OCI-LY7 (cell line): ENCODE measurements at places on chromosomes 11 and 22.

DNA sequence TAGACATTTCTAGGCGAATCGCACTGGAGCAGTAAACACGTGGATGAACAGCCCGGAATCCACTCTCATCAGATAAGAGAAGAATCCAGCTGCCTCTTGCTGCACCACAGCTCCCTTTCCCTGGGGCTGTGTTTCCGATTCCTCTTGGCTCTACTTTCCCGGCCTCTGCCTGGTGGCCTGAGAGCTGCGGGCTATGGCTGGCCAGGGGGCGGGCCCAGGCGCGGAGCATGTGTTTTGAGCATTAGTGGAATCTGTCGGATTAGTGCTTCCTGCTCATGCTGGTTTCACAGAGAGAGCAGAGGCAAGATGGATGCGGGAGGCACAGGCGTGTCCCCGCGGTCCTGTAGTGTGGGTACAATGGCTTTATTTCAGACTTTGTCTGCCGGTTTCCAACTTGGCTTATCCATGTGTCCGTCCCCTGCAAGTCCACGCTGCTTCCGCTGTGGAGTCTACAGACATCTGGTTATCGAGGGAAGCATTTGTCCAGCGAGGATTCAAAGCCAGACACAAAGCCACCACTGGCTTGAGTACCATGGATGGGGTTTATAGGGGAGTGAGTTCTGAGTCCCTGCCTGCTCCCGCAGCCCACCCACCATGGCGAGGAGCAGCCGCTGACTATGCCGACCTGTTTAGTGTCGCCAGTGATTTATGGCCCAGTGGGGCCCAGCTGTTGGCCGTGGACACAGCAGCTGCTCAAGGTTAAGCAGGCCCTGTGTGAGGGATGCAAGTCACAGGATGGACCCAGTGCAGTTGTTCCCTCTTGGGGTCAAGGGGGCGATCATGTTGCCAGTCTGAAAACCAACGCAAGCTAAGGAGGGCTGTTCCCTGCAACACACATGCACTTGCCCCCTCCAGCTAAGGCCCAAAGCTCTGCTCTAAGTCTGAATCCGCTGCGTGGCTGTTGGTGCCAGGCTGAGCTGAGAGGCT lies 43.3 kb upstream of the EP300 start:
- no peak for DNase-seq

DNA sequence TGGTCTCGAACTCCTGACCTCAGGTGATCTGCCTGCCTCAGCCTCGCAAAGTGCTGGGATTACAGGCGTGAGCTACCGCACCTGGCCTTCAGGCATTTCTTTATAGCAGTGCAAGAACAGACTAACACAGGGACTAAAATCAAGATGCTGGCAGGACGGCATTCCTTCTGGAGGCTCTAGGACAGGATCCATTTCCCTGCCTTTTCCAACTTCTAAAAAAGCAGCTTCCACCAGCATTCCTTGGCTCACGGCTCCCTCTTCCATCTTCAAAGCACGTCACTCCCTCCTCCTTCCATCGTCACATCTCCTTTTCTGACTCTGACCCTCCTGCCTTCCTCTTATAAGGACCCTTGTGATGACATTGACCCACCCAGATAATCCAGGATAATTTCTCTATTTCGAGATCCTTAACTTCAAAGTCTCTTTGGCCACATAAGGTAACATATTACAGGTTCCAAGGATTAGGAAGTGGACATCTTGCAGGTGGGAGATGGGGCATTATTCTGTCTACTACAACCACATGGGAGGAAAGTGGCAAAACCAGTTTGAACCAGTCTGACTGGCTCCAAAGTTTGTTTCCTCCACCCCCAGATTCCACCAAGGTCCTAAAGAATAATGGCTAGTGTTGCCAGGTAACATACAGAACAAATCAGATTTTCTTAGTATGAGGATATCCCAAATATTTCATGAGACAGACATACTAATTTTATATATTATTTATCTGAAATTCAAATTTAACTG lies 172.5 kb downstream of the MN1 start:
- no peak for DNase-seq

- no peak for DNase-seq
Measured at GRCh38 chr22:39381009-39381755, 18.4 kb upstream of the TAB1 start.

DNA sequence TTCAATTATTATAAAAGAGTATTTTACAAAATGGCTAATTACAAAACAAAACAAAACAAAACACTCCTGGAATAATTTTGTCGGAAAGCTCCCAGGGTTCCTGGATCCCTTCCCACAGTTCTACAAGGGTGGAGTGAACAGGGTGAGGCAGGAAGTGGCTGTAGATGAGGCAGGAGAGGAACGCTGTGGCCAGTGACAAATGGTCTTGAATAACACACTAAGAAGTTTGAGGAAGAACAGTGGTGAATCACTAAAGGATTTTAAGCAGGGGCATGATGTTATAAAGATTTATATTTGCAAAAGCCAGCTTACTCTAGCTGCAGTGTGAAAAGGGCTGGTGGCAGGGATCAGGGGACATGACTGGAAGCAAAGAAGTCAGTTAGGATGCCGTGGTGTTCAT lies 33.8 kb upstream of the APOA1 start:
- DNase-seq = no peak

DNA sequence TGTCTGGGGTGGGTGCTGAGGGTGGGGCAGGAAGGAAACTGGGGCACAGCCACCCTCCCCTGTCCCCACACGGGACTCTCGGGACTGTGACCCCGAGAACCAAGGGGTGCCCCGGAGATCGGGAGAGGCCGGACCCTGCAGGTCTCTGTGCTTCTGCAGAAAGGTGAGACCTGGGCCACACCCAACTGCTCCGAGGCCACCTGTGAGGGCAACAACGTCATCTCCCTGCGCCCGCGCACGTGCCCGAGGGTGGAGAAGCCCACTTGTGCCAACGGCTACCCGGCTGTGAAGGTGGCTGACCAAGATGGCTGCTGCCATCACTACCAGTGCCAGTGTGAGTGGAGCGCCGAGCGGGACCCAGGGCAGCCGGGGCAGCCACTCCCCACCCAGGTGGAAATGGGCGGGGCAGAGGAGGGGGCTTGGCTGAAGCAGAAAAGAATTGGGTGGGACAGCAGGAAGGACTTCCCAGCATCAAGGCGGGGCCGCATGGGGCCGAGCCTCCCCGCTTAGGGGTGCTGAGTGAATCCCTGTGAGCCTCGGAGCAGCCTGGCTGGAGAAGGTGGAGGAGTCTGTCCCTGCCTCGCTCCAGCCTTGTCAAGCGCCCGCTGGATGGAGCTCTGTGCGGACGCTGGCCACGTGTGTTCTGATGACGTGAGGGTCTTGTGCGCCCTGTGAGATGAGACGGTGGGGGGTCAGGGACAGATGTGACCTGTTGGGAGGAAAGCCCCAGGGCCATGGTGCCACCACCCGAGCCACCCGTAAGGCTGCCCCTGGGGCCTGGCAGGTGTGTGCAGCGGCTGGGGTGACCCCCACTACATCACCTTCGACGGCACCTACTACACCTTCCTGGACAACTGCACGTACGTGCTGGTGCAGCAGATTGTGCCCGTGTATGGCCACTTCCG lies 29.3 kb upstream of the MUC5B start:
- DNase-seq = no peak

GRCh38 chr22:43507235-43507634 lies 95.4 kb downstream of the MPPED1 start:
- no peak for DNase-seq

DNA sequence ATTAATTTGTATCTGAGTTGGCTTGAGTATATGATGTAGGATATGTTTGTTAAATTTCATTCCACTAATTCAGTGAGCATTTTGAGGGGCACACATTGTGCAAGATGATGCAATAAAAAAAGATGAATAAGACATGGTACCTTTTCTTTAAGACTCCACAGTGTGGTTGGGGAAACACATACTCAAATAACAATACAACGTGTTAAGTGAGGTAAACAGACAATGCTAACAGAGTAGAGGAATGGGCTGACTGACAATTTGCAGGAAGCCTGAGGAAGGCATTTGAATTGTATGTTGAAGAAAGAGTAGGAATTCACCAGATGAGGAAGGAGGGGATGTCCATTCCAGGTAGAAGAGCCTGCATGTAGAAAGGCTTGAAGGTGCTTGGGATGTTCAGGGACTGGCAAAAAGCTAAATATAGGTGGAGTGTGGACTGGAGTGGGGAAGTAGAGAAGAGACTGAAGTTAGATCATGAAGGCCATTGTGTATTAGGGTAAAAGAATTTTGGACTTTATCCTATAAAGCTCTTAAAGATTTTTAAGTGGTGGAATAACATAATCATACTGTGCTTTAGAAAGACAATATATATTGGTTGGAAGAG lies 6.8 kb downstream of the RNF169 start:
- DNase-seq = no peak

- DNase-seq = peak; percentile 44
Measured at GRCh38 chr22:40855979-40856512, 393 bp downstream of the ST13 start.

DNA sequence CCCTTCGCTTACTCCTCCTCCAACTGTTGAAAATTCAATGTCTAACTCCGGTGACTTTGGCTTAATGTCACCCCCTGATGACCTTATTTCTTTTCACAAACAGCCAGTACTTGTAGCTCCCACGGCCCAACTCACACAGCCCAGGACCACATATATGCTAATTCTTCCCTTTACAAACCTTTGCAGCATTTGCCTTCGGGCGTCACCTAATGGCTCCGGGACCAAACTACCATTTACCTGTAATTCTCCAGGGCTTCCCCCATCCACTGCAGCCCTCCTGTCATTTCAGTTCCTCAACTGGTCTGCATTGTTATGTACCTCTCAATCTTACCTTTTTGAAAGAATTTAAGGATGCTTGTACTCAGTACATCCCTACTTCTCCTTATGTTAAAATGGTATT lies 29.8 kb upstream of the OR56B4 start:
- no peak for DNase-seq
